ENCODE measurements at places on chromosomes 12 and 14.

- DNase-seq: no peak
Observed at GRCh38 chr14:84961637-84962036, 568.3 kb upstream of the FLRT2 start.

DNA sequence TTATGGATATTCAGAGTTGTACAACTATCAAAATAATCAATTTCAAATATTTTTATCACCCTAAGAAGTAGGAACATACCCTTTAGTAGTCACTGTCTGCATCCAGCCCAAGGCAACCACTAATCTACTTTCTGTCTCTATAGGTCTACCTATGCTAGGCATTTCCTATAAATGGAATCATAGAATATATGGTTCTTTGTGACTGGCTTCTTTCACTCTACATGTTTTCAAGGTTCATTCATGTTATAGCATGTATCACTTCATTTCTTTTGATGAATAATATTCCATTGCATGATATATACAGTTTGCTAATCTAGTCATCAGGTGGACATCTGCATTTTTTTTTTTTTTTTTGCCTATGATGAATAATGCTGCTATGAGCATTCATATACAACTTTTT, 112.4 kb downstream of the PPP1R12A start:
- DNase-seq: no peak

DNA sequence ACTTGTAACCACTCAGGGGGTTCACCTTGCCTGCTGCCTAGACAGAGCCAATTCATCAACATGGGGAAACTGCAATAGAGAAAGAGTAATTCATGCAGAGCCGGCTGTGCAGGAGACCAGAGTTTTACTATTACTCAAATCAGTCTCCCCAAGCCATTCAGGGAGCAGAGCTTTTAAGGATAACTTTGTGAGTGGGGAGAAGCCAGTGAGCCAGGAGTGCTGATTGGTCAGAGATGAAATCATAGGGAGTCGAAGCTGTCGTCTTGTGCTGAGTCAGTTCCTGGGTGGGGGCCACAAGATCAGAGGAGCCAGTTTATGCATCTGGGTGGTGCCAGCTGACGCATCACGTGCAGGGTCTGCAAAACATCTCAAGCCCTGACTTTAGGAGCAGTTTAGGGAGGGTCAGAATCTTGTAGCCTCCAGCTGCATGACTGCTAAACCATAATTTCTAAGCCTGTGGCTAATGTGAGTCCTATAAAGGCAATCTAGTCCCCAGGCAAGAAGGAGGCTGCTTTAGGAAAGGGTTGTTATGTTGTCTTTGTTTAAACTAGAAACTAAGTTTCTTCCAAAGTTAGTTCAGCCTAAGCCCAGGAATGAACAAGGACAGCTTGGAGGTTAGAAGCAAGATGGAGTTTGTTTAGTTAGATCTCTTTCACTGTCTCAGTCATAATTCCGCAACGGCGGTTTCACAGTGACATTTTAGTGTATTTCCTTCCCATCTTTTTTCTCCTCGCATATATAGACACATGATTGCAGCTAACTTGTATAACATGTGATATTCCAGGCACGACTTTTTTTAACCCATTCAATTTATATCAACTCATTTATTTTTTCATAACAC, 68.9 kb upstream of the NCOR2 start:
- DNase-seq: peak; percentile 17

- no peak for DNase-seq
Observed at GRCh38 chr14:82740547-82740946, 1206.9 kb upstream of the SEL1L start.

GRCh38 chr12:60052483-60052882, 456.7 kb downstream of the SLC16A7 start:
- DNase-seq: no peak

GRCh38 chr14:70289138-70289537, 70.3 kb downstream of the COX16 start:
- DNase-seq: no peak

DNA sequence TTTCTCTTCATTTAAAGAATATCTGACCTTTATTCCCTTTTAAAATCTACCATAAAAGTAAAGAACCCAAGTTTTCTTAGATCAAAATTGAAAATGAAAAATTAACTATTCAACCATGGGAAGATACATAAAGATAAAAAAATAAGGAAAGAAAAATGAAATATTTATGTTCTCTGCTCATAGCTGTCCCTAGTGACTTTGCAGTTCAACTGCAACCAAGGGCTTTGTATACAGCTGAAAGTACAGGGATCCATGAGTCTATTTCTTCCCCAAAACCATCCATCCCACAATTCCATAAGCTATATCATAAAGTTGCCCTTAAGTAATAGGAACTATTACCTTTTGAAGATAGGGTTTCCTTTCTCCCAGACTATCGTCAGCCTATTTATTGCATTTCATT, 113.1 kb downstream of the ITPR2 start:
- DNase-seq: no peak

DNA sequence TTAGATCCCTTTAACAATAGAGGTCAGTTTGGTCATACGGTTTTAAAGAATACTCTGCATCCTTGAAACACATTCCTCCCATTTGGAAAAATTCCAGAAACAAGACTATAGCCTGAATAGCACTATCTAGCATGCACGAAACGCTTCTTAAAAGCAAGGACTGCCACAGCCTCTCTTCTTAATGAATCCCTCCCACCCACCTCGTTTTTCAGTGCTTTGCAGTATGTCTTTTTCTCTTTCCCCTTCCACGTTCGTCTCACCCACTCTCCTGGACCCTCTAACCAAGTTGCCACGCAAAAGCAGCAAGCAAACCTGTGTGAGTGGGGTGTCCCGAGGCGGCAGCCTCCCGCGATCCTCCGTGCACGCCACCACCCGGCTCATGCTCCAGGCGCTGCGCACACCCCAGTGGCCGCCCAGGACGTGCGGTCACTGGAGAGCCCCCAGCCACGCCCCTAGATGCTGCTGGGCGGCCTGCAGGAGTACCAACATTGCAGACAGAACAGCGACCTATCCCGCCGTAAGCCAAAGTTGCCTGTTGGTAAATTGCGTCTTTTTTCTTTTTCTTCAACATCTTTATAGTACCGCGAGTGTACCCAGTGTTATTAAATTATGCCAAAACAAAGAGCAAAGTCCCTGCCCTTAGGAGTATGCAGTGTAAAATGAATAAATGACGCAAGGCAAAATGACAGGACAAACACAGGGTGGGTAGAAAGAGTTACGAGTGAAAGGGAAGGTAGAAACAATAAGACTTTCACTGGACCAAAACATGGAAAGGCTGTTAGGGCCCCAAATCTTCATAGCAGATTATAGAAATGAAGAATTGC, at the start of gene SLC38A4:
SLC38A4 (minus strand) TSS at position 407 of the 824 bp plus-strand sequence. CDS start 32,926 bp downstream, outside the sequence.
- no peak for DNase-seq

DNA sequence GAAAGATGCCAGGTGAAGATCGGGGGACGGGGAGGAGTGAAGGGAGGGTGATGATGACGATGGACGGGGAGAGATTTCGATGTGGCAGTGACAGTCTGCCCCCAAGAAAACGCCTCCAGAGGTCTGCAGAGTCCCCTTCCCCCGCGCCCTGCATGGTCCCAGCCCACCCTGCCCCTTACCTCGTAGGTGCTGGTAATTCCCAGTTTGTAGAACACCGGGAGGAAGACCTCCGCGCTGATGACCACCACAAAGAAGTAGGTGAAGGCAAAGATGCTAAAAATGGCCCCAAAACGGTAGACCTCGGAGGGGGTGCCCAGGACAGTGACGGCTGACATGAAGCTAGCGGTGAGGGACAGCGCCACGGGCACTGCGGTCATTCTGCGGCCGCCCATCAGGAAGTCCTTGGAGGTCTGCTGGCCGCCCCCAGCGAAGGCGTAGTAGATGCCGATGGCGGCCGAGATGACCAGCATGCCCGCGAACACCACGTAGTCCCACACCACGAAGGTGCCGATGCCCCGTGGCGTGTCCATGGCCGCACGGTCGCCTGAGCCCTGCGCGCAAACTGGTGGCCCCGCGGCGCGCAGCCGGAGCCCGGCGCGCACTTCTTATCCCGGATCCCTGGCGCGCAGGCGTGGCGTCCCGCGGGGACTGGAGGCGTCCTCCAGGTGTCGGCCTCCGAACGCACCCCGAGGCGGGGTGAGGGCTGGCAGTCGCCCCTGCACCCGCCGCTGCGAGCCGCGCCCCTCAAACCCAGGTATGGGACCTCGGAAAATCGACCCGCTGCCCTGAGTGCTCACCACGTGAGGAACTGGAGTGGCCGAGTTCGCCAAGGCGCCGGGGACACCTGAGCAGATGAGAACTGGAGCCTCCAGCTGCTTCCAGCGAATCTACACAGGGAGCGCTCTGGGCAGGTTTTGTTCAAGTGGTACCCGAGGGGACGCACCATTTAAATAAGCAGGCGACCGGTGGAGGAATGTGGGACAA, at the start of gene SLC5A8:
SLC5A8 (minus strand) TSS at position 920 of the 984 bp plus-strand sequence; CDS start at position 530, 390 bp downstream.
- DNase-seq: no peak

DNA sequence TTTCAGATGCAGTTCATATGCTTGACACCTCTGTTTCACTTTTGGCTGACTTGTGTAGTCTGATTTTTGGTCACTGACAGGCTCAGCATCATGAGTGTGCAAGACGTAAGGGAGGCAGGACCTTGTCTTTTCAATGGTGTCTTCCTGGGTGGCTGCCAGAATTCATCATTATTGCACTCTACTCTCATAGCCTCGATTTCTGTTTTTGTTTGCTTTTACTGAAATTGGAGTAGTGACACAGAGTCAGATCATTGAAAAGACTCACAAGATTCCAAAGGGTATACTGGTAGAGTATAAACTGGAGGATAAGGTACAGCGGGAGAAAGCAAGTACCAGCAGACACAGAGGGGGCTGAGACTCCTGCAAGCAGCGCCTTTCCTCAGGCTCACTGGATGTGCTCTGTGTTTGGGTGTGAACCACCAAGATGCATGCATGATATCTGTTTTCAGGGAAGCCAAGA, 126.3 kb upstream of the FGD4 start:
- DNase-seq: no peak

GRCh38 chr12:111827907-111828306, 14.1 kb upstream of the MAPKAPK5 start:
- DNase-seq: no peak

GRCh38 chr12:20426957-20427356, 58.6 kb downstream of the PDE3A start:
- DNase-seq: no peak

GRCh38 chr12:2163177-2163941, 110.6 kb downstream of the CACNA1C start:
- no peak for DNase-seq

- no peak for DNase-seq
Observed at GRCh38 chr14:50402965-50403364, 6.3 kb upstream of the CDKL1 start.

DNA sequence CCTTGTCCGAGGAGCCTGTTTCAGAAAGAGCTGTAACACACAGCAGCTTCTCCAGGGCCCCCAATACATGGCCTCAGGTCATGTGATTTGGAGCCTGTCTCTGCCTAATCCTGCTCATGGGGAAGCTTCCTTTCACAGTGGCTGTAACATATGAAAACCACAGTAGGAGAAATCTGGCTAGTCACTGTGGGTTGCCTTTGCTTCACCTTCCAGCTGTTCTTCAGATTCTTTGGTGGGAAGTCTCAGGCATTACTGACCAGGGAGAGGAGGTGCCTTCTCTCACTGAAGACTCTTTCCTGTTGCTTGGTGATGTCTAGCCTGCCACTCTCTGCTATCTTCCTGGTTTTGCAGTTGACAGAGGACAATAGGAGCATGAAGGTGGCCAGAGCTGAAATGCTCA, 350.6 kb downstream of the DPF3 start:
- no peak for DNase-seq

DNA sequence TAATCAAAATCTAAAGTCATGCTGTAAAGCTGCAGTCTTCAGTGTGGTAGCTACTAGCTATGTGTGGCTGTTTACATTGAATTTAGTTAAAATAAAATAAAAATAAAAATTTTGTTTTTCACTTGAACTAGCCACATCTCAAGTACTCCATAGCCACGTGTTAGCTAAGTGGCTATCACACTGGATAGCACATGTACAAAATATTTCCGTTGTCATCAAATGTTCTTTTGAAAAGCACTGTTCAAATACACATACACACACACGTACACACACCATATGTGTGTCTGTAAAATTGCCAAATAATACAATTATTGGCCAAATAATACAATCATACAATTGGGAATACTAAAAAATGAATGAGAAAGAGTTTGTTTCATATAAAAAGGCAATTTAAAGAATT, 778.2 kb upstream of the FLRT2 start:
- no peak for DNase-seq

Measured in stimulated activated CD8-positive, alpha-beta memory T cell treated with anti-CD3 and anti-CD28 coated beads, Interleukin-12 subunit alpha, Interleukin-12 subunit beta, amount 100 ng/mL, for 1 hour (primary cell).